D721Med (cell line): ENCODE measurements at places on chromosomes 5 and 9.
A peak's percentile ranks its signal among the peaks of the same experiment; 100 is the strongest.

DNA sequence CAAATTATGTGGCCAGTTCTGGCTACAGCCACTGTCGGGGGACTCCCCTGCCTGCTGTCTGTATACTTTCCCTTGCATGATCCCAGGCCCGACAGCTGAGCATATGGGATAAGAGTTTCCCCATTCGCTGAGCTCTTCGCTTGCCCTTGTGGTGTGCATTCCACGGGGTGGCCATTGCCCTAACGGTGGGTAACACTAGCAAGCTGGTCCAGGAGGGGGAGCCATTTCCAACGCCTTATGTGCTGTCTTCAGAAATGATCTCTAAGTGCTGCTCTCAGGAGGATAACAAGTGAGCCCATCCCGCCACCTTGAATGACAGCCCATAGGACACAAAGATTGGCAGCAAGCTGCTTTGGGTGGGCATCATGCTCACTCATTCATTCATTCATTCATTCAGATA is 190.9 kb downstream of the FSTL4 start:
- DNase-seq: no peak

- peak; percentile 15 for DNase-seq
These were observed 337.4 kb upstream of the PUM3 start for GRCh38 chr9:3181049-3181953.

DNA sequence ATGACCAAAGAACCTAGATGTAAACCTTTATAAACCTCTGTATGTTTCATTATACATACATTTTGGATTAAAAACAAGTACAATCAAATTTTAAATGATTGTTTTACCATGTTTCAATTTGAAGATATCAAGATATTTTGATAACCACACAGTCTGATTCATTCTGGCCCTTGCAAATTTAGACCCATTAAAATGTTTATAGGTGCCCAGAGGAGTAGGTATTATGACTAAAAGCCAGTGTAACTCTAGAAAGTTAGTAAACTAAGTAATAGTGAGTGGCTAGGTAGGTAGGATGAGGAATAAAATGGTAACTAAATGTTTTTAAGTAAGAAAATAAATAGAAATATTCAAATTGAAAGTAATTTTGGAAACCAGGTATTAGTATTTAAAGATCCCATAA is 165.5 kb downstream of the PBX3 start:
- no peak for DNase-seq

GRCh38 chr5:76594107-76594506 is 29.1 kb downstream of the F2RL2 start:
- DNase-seq: no peak
